ENCODE measurements at places on chromosomes 13 and 19.

DNA sequence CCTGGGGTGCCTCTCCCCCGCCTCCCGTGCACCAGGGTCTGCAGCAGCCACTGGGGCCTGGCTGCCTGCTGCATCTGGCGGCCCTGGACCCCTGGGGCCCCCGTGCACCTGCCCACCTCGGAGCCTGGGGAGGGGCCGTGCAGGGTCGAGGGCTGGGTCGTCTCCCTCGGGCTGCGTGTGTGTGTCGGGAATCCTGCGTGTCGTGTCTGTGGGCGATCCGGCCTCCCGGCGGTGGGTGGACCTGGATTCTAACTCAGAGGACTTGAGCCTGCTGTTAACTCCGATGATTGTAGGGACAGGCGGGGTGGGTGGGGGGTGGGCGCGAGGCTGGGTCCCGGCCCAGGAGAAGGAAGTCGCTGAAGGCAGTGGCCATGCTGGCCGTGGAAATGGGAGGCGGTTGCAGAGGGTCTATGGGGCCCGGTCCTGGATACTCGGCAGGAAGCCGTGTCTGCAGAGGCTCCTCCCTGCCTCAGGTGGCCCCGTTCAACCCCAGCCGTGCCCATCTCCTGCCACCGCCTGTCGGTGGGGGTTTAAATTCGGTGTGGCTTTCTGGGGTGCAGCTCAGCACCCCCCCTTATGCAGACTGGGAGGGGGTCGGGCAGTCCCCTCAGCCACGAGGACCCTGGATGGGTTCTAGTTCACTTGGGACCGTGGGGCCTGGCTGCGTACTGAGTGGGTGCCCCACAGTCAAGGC is 9.4 kb upstream of the WDR18 start:
- DNase-seq = no peak

DNA sequence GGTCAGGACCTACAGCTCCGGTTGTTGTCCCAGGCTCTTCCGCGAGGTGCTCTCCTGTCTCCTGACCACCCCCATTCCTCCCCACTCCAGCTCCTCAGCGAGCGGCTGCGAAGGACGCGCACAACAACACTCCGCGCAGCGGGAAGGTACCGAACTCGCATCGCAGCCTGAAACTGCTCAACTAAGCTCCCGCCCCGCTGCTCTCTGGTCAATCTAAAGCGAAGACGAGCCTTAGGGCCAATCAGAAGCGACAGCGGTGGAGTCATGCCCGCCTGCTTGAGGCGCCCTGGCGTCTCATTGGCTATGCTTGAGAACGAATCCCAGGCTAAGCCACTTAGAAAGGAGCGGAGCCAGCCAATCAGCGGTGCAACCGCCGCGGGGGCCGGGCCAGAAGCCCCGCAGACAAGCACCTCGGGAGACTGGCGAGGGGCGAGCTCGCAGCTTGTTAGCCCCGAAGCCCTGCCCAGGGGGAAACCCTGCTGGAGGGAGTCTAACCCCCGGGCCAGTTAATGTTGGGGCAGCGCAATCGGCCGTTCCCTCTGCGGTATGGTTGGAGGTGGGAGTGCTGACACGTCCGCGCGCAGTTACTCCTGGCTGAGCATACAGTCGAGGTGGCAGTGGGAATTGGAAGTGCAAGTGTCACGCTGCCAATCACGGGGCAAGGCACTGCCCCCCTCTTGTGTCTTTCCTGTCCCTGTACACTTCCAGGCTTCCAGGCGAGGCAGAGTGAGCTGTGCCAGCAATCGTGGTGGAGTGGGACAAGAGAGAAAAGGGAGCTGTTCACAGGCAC is 1.9 kb upstream of the ZBTB32 start:
- peak; percentile 96 for DNase-seq

- no peak for DNase-seq
These were observed 12.5 kb upstream of the TNFSF9 start for GRCh38 chr19:6518145-6518911.

DNA sequence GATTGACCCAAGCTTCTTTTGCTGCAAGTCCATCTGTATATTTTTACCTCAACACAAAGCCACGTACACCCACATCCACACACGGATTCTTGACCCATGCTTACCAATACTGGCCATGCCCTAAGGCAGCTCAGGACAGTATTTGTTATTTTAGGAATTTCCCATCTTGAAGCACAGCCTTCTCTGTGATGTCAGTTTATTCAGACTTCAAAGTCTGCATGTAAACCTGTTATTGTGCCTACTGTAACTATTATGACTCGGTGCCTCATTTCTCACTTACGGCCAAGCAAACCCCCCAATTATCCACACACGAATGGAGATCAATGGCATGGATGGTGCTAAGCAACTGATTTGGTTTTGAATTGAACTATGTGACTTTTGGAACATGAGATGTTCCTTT is 17.5 kb downstream of the CLDN10 start:
- no peak for DNase-seq

GRCh38 chr19:5953030-5953589 is 24.8 kb downstream of the RANBP3 start:
- DNase-seq = no peak

- no peak for DNase-seq
These were observed 94.6 kb upstream of the ARHGEF7 start for GRCh38 chr13:111020546-111020945.

DNA sequence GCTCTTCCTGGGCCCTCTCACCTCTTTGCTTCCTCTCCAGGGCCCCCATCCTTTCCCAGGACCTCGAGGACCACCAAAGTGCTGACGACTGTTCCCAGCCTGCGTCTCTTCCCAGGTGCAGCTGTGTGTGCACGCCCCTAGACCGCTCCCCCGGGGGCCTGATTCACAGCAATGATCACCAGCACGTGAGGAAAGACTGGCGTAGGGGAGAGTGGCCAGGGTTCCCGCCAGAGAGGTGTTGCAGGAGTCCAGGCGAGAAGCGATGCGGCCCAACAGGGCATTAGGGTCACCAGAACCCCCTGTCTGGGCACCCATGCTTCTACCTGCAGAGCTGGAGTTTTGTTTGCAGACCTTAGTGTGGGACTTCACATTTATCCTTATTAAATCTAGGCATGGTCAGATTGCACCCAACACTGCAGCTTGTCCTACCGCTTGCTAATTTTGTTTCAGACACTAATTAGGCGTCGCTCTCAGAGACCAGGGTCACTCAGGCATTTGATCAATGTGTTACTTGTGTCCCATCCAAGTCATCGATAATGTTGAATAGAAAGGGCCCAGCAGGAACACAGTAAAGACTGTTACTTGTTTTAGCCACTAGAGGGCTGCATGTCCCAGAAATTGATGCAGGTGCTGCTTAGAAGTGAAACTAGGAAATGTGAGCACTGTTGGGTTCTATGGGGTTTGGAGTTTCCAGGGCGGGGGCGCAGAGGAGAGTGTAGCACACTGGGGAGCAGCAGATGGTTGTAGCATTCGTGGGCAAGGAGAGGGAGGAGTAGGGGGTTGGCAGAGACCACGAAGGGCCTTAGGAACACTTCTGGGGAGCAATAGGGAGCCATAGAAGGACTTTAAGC is 53.2 kb downstream of the CDADC1 start:
- DNase-seq = no peak

- no peak for DNase-seq
These were observed 20.8 kb downstream of the ZC3H13 start for GRCh38 chr13:46031581-46032263.

DNA sequence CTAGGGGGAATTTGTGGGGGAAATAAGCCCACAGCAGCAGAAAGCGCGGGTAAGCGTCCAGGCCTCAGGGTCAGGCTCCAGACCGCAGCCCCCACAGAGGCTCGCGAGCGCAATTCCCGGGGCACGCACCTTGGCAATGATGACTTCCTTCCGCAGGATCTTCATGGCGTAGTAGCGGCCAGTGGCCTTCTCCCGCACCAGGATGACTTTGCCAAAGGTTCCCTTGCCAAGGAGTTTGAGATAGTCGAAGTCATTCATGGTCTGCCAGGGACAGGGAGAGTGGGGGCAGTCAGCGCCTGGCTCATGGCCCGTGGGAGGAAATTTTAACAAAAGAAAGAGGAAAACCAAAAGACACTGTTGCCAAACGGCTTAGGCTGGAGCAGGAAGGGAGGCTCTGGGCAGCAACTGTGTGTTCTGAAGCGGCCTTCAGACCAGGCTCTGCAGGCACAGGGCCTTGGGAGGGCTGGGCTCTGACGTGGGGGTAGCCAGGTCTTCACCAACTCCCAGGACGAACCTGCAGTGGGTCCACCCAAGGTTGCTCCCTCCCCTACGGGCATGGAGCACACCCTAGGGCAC is 15.4 kb upstream of the CCNP start:
- DNase-seq = no peak

- DNase-seq = peak; percentile 61
These were observed 155.0 kb upstream of the SERP2 start for GRCh38 chr13:44218501-44219240.

DNA sequence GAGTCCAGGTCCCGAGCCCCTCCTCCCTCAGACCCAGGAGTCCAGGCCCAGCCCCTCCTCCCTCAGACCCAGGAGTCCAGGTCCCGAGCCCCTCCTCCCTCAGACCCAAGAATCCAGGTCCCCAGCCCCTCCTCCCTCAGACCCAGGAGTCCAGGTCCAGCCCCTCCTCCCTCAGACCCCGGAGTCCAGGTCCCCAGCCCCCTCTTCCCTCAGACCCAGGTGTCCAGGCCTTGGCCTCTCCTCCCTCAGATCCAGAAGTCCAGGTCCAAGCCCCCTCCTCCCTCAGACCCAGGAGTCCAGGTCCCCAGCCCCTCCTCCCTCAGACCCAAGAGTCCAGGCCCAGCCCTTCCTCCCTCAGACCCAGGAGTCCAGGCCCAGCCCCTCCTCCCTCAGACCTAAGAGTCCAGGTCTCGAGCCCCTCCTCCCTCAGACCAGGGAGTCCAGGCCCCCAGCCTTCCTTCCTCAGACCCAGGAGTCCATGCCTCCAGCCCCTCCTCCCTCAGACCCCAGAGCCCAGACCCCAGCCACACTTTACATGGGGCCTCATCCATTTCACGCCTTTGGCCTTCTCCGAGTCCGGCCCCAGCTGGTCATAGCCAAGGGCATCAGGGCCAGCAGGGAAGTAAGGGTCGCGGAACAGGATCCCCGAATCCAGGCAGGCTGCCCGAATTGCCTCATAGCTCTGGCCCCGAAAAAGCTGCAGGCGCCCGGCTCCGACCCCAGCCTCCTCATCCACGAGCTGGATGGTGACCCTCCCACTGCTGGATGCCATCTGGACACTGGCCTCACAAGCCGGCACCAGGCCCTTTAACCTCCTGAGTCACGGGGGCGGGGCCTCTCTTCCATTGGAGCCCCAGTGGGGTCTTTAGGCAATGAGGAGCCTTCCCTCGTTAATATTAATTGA is 628 bp downstream of the CAPN12 start:
- DNase-seq = no peak

DNA sequence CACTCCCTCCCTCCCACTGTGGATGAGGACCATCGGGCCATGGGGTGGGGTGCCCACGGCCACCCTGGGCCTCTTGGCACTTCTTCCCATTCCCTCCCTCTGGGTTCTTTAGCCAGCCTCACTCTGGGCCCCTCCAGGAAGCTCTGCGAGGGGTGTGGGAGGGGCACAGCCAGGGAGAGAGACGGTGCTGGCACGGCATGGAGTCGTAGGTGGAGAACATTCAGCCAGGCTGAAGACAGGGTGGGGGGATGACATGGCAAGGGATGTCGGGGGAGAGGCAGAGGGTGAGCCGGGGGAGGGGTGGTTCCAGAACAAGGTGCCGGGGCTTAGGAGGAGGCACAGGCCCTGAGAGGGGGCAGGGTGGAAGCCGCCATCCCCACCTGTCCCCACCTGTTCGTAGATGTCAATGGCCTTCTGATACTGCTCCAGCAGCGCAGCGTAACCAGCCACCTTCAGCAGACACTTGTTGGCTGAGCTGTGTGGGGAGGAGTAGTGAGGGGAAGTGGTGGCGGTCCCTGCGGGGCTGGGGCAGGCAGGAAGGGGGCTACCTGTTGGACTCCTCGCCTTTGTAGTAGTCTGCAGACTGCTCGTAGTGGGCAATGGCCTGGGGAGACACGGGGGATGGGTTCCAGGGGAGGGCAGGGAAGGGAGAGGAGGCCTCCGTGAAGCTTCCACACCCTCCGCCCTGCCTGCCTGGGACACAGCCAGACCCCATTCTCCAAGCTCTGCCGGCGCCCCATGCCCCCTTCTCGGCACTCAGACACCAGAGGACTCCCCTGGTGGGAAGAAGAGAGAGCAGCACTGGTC is 8.8 kb upstream of the KPTN start:
- DNase-seq = peak; percentile 21

- DNase-seq = no peak
These were observed 20.0 kb downstream of the XRCC1 start for GRCh38 chr19:43555185-43555770.

- no peak for DNase-seq
These were observed 58.8 kb upstream of the ZNF681 start for GRCh38 chr19:23817519-23817918.

DNA sequence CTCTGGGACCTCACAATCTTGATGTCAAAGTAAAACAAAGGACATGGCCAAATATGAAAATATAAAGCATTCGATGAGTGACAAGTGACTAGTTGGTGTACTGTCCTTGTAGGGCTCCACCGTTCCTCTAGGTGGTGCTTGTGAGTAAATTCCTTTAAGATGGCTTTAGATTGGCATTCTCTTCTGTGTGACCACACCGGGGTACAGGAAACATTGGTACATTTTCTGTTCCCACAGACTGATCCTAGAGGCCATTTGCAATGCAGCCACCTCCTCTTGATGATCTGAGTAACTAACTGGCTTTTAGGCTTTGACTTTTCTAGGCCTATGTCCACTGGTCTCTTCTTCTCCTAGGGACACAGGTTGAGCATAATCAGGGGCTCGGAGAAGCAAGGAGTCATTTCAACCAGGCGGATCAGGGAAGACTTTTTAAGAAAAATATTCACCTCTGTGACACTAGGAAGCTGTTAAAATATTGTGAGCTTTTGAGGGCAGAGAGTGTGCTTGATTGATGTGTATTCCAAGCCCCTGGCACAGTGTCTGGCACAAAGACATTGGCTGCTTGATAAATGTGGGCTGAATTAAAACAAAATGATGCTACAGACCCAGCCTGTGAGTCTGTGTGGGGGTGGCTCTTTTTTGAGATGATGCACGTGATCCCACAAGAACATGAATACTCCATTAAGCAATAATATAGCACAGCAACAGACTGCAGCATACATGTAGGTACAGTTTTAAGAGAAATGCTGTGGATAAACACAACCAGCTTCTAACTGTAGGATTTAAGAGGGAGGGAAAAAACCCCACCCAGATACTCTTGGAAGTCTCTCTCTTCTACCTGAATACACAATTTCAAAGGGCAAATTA is 21.0 kb downstream of the EPSTI1 start:
- DNase-seq = no peak

DNA sequence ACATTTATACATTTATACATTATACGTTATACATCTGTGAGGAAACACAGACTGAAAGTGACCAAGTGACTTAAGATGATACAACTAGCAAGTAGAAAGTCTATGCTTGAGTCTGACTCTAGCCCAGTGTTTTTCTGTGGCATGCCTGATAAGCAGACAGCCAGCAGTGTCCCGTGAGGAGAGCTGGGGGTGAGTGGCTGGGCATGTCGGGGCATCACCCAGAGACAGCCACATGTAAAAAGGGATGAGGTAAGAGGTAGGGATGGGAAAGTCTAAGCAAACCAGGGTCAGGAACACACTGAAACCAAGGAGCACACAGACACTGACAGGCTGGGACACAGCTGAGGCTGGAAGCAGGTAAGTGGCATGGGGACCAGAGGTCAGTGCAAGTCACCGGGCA is 333.2 kb downstream of the FOXO1 start:
- no peak for DNase-seq

Data from NCI-H510A (cell line).